ENCODE measurements at places on chromosomes 11 and 22.

DNA sequence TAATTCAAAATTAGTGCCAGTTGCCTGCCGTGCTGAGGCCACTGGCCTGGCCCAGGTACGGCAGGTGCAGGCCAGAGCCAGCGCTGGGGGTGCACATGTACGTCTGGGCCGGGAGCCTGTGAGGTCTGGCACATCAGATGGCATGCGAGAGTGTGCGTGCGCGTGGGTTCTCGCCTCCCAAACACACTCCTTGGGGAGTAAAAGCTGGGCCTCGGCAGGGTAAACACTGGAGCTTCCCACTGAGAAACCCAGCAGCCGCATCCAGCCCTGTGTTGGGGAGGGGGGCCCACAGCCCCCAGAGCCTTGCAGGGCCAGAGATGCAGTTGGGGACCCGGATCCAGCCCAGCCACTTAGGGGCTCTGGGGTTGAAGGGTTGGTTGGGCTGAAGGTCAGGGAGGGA lies 37.8 kb downstream of the FLRT1 start:
- DNase-seq, result no peak

DNA sequence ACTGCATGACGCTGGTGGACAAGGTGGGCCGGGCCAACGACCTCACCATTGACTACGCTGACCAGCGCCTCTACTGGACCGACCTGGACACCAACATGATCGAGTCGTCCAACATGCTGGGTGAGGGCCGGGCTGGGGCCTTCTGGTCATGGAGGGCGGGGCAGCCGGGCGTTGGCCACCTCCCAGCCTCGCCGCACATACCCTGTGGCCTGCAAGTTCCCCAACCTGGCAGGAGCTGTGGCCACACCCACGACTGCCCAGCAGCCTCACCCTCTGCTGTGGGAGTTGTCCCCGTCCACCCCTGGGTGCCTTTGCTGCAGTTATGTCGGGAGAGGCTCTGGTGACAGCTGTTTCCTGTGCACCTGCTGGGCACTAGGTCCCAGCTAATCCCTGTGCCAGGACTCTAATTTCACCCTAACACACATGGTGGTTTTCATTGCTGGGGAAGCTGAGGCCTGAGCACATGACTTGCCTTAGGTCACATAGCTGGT lies 49.0 kb upstream of the PPP6R3 start:
- DNase-seq, result peak; percentile 66

DNA sequence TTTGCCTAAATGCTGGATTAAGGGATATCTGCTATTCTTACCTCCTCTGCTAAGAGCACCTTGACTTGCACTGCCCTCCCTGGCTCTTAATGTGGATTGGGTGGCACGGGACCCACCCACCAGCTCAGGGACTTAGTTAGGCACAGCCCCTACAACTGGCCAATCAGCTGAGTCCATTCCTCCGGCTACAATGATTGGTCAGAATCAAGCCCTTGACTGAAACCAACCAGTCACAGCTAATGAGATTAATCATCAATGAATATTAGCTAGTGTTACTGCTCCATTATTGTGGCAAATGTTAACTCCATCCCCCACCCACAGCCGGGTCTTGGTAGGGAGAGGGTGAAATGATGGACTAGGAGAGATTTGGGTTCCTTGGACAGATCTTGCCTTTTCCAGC lies 328.0 kb downstream of the MN1 start:
- DNase-seq, result no peak

DNA sequence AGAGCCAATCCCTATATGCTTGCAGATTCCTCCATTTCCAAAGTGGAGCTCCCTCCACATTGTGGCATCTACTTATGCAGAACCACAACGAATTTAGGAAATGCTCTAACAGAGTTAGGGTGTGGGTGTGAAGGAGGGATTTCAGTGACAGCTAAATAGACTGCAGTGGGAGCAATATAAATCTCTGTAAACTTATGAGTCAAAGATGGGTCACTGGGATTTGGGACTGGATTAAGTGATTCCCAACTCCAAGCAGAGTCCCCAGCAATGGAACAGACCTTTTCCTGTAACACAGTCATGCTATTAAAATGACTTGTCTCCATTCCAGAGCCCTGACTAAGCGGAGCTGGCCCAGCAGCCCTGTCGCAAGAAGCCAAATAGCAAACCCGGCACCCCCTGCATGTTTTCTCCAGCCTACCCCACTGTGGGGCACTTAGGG lies 36.6 kb downstream of the RPL27A start:
- no peak for DNase-seq

GRCh38 chr11:73386016-73386415 lies 9.8 kb downstream of the RELT start:
- no peak for DNase-seq

DNA sequence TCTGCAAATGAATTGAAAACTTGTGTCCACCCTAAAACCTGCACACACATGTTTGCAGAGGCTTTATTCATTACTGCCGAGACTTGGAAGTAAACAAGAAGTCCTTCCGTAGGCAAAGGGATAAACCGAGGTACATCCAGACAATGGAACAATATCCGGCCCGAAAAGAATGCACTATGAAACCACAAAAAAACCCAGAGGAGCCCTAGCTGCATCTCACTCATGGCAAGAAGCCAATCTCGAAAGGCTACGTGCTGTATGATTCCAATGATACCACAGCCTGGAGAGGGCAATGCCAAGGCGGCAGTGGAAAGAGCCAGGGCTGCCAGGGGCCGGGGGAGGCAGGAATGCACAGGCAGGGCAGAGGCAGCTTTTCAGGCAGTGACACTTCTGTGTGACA lies 3.2 kb upstream of the MRPL23 start:
- DNase-seq, result no peak

GRCh38 chr11:117876059-117876340 lies 458 bp downstream of the FXYD6 start:
- no peak for DNase-seq

- peak; percentile 68 for DNase-seq
Observed at GRCh38 chr11:63837027-63837688, 1.8 kb upstream of the MARK2 start.

- no peak for DNase-seq
Observed at GRCh38 chr11:94866936-94867795, 99.0 kb downstream of the AMOTL1 start.

- DNase-seq, result no peak
Observed at GRCh38 chr11:17581732-17582053, 34.6 kb downstream of the OTOG start.

GRCh38 chr22:29108137-29108536 lies 35.3 kb downstream of the KREMEN1 start:
- no peak for DNase-seq

DNA sequence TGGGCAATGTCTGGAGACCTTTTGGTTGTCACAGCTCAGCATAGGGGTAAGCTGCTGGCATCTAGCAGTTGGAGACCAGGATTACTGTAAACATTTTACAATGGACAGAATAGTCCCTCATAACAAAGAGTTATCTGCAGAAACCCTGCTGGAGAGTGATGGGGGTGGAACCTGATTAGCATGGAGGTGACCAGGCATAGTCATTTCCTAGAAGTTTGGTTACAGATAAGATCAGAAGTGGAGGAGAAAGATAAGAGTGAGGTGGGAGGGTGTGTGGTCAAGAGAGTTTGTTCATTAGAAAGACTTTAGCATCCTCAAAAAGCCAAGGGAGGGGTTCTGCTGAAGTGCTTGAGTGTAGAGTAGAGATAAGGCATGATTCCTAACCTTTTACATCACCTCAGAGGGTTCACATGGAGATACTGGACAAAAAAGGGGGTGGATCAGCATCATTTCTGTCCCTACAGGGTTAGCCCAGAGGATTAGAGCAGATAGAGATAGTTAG lies 38.8 kb downstream of the PRDM11 start:
- no peak for DNase-seq

DNA sequence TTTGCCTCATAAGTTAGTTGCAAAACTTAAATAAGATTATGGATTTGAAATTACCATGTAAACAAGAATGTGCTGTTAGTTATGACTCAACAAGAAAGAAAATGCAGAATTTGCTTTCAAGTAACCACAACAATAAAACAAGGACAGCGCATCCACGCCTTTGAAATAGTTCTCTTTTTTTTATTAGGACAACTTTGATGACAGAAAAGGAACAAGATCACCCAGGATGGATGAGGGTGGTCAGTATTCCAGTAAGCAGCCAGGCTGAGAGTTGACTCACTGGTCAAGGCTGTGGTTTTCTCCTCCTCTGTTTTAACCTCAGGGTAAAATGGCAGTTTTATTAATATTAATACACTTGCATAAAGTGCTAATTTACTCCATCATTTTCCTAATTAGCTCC lies 544.4 kb downstream of the OPCML start:
- DNase-seq, result no peak

DNA sequence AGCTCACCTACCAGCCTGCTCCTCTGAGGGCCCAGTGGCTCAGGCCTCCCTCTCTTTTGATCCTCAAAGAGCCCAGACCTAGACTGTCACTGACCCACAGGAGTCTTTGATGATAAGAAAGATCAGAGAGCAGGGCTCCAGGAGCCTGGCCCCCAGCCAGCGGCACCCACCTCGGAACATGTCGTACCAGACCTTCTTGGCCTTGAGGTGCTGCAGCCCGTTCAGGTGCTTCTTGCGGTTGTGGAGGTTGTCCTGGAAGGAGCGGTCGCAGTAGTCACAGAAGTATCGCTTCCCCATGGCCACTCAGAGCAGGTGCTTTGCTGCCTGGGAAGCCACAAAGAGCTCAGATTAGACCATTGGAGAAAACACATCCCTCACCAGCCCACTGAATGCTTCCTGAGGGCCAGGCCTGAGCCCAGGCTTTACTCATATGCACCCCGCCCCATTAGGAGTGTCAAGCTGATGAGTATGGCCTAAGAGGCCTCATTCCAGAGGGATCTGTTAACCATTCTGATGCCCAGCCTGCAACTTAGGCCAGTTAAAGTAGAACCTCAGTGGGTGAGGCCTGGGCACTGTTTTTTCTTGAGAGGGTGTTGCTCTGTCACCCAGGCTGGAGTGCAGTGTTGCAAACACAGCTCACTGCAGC lies 18.4 kb downstream of the ZMAT5 start:
- no peak for DNase-seq

- peak; percentile 29 for DNase-seq
Observed at GRCh38 chr11:78898266-78898775, 323.7 kb upstream of the NARS2 start.

DNA sequence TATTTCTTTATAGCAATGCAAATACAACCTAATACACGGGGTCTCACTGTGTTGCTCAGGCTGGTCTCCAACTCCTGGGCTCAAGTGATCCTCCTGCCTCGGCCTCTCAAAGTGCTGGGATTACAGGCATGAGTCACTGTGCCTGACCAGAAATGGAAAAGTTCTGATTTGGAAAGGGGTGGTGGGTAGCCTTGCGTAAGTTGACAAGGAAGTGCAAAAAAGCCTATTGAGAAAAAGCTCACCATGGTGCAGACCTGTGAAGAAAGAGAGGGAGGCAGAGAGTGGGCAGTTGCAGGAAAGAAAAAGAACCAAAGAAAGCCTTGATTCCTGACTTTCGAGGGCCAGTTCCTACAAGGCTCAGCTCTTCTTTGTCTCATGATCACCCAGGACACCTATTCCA lies 27.1 kb downstream of the AGBL2 start:
- no peak for DNase-seq

DNA sequence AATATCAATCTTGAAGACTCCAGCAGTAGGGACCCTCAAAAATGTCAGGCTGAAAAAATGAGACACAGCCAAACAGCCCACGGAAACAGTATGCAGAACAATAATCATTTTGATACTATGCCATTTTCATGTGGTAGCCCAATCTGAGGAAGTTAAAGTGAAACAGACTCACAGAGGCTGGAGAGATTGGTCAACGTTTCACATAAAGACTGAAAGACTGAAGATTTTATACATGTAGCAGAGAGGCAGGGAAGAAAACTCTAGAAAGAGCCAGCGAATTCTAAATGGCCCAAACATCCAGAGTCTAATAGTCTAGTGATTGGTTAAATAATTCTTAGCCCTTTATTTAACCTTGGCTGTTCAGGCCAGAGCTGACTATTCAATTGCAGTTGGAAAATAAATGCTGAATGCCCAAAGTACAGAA lies 49.4 kb downstream of the MAML2 start:
- no peak for DNase-seq

GRCh38 chr11:128775468-128775867 lies 81.6 kb downstream of the FLI1 start:
- no peak for DNase-seq

DNA sequence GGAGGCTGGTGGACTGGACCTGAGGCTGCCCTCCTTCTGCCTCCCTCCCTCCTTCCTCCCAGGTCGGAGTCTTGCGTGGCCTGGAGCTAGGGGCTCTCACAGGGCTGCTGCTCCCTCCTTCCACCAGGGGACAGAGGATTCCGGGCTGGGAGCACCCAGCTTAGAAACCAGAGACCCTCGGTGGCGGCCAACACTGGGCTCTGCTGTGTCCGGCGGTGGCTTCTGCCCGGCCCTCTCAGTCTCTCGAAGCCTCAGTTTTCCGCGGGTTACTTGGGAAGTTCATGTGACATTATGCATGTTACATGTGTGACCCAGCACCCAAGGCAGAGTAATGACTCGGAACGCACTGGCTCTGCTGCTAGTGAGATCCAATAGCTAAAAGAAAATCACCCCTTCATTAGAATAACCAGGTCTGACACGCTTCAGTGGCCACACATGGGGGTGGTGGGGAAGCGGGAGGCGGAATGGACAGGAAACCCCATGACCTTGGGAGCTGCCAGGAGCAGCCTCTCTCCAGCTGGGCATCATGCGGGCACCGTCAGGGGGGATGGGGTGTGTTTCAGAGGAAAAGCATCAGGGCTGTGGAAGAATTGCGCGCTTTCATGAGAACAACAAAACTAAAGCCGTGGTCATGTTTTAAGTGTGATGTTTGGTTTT lies 5.9 kb upstream of the MRGPRG start:
- no peak for DNase-seq

DNA sequence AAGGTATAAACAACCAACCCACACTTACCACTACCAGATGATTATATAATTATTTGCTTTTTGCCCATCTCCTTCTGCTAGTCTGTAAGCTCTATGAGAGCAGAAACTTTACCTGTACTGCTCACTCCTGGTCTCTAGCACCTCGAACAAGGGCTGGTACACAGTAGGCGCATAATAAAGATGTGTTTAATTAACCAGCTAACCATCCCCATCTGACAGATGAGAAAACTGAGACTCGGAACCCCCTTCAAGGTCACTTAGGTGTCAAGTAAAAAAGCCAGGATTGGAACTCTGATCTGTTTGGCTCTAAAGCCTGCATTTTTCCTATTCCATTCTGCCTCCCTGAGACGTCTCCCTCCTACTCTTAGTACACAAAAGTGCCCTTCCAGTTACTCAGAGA lies 370.3 kb downstream of the TENM4 start:
- DNase-seq, result no peak

- DNase-seq, result no peak
Observed at GRCh38 chr11:117287668-117288067, 3.5 kb upstream of the BACE1-AS start.

- no peak for DNase-seq
Observed at GRCh38 chr11:83641511-83641910, 355.3 kb upstream of the CCDC90B start.
